Smooth muscle cell of bladder (primary cell): ENCODE measurements at places on chromosomes 12 and 14. TPM values are rescaled to one million over a fixed set of nuclear protein-coding genes. Genes with fewer than 3 reads are reported as not detected.

Gene BBOF1
- total RNA-seq = 8.7 and 9.8 TPM in 2 replicates

Gene ANP32D
- not detected in 2 replicates for total RNA-seq

Gene PTPRQ
- total RNA-seq = 1.8 and 2.8 TPM in 2 replicates

Gene HOXC9
- total RNA-seq = 0.28 and 0.57 TPM in 2 replicates

Gene CRADD
- 15.4 and 19.4 TPM in 2 replicates for total RNA-seq

Gene PMCH
- total RNA-seq = not detected in 2 replicates

Gene NGDN
- 45.9 and 50.8 TPM in 2 replicates for total RNA-seq
